Activated effector memory CD4-positive, alpha-beta T cell treated with anti-CD3 and anti-CD28 coated beads, Interleukin-2, amount 50 U/mL, for 16 hours (primary cell): ENCODE measurements at places on chromosomes 12 and 14.

GRCh38 chr12:7093892-7094291 is 1.6 kb upstream of the C1R start:
- DNase-seq: peak; percentile 34

DNA sequence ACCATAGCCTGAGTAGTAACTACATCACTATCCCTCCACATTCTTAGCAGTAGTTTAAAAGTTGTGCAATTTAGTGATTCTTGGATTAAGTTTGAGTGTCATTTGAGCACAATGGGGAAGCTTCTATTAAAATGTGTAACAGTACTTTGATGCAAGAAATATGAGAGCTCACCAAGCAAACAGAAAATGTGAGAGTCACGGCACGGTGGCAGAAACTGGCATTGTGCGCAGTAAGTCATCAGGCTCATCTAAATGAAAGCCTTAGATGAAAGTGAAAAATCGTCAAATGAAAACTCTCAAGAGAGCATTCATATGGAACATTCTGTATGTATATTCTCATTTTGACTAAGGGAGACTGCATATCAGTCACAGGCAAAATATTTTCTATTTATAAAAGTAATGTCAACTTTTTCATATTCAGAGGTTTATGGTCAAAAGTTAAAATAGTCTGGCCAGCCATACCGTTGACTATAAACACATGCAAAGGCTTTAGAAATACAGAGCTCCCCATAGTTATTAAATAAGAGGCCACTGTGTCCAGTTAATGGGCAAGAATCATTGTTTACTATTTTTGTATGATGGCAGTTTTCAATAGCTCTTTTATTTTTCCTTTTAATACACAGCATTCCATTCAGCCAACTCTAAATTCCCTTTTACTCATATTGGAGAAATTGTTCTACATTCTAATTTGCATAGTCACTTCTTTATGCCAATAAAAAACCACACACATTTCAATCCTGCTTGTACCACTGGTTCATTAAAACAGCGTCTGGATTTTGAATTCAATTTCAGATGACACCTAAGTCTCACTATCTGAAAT is 167.9 kb downstream of the PRKD1 start:
- DNase-seq: no peak

DNA sequence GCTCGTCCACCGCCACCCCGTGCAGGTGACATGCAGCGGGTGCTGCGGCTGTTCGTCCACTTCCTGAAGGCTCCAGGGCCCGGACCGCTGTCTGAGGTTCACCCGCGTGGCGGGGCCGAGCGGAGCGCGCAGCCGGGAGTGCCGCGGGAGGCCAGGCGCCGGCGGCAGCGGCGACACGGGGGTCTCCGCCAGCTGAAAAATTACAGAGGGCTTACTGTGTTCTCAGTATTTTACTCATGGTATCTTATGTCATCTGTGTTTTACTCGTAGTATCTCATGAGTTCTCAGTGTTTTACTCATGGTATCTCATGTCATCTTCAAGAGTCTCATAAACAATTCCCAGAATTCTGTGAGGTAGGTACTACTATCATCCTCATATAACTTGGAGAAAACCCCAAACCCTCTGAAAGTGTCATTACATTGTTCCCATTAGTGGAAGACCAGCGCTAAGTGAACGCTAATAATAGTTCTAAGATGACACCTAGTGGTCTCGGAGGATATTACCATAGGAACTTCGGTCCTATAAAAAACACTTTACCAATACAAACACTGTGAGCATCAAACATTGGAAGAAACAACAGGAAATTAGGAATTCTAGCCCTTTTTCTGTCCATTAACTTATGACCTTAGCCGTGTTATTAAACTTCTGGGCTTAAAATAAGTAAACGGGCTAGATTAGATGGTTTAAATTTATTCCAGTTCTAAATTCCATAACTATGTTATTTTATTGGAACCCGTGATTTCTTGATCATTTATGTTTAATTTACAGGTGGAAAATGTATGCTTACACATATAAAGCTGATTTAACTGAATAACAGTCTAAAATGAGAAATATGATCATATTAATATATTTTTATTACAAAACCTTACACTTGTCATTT is 32.4 kb downstream of the AK7 start:
- DNase-seq: peak; percentile 72

DNA sequence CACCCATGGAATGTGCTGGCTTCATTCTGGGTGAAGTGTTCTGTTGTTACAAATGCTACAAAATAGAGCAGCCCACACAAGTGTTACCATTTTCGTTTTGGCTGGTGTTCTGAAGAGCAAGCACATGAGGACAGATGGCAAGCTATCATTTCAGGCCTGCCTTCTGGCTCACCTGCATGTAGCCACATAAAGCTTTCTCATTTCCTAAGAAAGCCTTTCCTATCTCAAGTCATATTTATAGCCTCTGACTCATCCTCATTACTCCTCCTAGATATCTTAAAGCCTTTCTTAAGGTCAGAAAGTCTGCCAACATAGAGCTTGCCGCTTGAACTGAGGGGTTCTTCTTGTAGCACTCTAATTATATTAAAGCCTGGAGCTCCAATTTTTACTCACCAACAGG is 89.0 kb downstream of the PTPRR start:
- DNase-seq: no peak

GRCh38 chr14:55107766-55108554 is 21.1 kb upstream of the LGALS3 start:
- peak; percentile 82 for DNase-seq

- DNase-seq: no peak
Measured at GRCh38 chr12:19700969-19701368, 261.7 kb downstream of the AEBP2 start.
